ENCODE measurements at places on chromosomes 3 and 15.

GRCh38 chr3:121870717-121871116, 23.5 kb upstream of the SLC15A2 start:
- no peak for DNase-seq

DNA sequence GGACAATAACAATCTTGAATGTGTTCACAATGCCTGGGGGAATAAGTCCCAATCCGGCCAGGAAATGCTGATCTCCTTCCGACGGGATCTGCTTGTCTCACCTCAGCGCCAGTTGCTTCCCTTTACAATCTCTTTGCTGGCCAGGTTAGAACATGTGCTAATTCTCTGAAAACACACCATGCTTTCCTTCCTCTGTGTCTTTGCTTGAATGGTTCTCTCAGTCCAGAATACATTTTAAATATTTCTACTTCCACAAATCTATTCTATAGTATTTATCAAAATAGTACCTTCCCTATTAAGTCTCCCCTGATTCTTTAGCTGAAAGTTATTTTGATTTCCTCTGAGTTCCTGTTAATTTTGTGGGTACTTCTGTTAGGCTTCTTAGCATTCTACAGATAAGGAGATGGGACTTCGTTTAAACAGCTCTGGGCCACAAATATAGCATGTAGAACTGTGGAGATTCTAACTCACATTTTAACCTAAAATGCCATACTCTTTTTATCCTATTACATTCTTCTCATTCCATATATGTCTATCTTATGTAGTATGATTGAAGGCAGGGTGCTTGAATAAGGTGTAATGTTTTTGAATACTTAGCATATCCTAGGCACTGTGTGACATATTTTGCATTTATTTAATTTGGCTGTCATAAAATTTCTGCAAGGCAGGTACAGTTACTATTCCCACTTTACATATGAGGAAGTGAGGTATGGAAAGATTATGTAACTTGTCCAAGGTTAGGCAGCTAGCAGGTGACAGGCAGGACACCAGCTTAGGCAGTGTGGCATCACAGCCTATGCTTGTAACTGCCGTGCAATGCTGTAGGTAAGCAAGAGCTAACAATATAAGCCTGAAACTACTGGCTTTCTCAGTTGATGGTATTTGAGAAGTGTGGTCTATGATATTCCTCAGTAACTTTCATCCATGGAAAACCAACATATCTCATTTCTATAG, 299.8 kb downstream of the LPP start:
- no peak for DNase-seq

- no peak for DNase-seq
These were observed 78.5 kb upstream of the PRR20G start for GRCh38 chr3:127366383-127366782.

DNA sequence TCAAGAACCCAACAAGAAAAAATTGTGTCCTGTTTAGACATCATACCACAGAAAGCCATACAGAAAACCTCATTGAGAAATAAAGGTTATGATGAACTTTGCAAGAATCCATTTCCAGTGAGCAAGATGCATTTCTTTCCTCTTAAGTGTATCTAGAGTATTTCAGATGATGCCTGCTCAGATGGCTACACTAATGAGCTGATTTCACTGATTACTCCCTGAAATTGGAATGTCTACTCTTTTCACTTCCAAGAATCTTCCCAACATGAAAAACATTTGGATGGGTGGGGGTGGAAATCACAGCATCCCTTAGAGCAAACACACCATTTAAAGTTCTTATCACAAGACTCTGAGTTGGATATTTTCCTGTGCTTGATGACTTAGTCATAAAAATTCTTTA, 41.4 kb upstream of the IL12A start:
- no peak for DNase-seq

Data from stimulated activated CD8-positive, alpha-beta memory T cell treated with anti-CD3 and anti-CD28 coated beads, Interleukin-4, amount 100 ng/mL, for 4 hours (primary cell).